Foreskin keratinocyte (primary cell): ENCODE measurements at places on chromosomes 16 and 17. TPM values are rescaled to one million over a fixed set of nuclear protein-coding genes. Genes with fewer than 3 reads are reported as not detected.

Gene SPNS1
- total RNA-seq: 33.1 and 34.9 TPM in 2 replicates

- DNase-seq: no peak
Observed at GRCh38 chr16:67234180-67234597, 7.3 kb downstream of the TMEM208 start.

- no peak for DNase-seq
Observed at GRCh38 chr16:88812513-88813268, 963 bp upstream of the APRT start.

Gene CMTM1
- total RNA-seq: 2.1 and 2.3 TPM in 2 replicates

DNA sequence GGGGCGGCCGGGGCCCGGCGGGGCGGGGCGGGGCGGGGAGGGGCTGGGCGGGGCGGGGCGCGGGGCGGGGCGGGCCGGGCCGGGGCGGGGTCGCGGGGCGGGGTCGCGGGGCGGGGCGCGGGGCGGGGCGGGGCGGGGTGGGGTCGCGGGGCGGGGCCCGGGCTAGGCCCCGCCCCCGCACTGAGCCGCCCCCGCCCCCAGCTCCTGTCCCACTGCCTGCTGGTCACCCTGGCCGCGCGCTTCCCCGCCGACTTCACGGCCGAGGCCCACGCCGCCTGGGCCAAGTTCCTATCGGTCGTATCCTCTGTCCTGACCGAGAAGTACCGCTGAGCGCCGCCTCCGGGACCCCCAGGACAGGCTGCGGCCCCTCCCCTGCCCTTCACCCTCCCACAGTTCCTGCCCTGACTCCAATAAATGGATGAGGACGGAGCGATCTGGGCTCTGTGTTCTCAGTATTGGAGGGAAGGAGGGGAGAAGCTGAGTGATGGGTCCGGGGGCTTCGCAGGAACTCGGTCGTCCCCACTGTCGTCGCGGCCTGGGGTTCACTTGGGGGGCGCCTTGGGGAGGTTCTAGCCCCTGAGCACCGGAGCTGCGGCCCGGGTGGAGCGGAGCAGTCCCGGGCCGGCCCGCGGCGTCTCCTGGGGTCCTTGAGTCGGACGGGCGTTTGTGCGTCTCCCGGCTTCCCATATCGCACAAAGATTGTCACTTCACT lies 795 bp upstream of the HBM start:
- no peak for DNase-seq
